Smooth muscle cell of the brain vasculature (primary cell): ENCODE measurements at places on chromosomes 6 and 20.

DNA sequence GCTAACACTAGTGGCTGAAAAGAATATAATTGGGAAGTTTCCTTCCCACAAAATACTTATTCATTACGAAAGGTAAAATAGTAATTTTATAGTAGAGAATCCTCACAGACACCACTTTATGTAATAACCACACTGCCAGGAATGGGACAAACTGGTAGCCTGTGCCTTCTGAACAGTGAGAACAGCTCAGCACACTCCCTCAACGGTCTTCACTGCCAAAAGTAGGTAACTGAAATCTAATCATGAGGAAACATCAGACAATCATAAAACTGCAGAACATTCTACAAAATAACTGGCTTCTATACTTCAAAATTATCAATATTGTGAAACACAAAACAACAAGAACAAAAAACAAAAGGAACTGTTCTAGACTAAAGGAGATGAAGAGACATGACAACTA lies 44.1 kb downstream of the NUP153 start:
- no peak for DNase-seq

DNA sequence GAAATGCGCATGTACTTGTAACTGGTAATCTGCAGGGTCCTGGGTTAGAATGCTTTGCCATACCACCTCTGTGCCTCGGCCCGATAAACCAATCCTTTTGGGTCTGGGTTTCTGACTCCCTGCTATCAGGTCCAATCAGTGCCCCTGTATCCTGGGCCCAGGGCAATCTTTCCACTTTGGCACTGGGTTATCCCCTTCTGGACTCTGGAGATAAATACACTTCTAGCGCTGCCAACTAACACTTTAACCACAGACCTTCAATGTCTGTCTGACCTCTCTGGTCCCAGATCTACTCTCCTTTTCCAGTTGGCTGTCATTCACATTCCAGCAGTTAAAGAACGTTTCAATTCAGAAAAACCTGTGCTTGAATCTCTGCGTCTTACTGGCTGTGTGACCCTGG lies 55.3 kb downstream of the DNAAF9 start:
- DNase-seq, result no peak

DNA sequence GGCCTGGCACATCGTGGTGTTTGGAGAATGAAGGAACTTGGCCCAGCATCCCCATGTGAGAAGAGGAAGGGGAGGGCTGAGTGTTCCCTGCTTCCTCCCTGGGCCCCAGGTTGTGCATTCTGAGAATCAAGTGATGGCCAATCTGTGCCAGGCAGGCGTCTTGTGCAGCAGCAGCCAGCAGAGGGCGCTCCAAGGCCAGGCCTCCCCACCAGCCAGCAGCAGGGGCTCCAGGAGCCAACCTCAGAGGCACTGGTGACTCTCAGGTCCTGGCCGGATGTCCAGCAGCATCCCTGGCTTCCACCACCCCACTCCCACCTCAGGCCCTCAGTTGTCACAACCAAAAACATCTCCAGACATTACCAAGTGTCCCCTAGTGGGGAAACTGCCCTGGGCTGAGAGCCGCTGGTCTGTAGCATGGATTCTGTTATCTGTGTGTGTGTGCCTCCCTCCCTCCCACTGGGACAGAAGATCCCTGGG lies 192.0 kb downstream of the PREX1 start:
- DNase-seq, result no peak

GRCh38 chr6:125810445-125810844 lies 19.7 kb downstream of the NCOA7 start:
- no peak for DNase-seq

GRCh38 chr20:59644371-59644939 lies 40.1 kb downstream of the PHACTR3 start:
- DNase-seq, result no peak

DNA sequence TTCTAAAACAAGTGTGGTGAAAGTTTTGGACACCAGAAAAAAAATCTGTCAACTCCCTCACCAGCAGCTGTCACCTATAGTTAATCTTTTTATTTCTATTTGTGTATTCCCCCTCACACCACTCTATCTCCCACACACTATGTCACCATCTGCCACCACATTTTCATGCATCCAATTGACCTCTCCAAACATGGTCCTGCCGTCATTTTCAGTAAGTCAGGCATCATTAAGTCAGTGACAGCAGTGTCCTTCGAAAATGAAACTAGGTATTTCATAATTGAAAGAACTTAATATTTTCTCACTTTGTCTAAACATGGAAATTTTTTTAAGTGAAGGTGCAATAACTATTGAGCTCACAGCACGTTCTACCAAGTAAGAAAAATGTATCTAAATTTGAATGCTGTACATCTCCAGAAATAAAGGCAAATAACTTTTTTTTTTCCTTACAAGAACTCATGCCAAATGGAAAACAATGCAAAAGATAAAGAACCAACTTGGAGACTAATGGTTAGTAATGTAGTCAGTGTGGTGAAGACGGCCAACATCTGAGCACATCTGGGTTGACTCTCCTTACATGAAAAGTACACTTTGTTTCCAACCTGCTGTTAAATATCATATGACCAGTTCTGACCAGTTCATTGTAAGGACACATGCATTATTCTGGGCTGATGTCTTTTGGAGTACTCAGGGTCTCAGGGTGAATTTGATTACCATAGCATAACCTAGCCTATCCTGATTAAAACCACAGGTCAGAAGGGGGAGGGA lies 623.3 kb upstream of the MANEA start:
- DNase-seq, result no peak
